ENCODE measurements at places on chromosomes 13 and 19.

- DNase-seq: no peak
Measured at GRCh38 chr19:18795540-18795939, 4.4 kb upstream of the COMP start.

GRCh38 chr19:41623360-41623759 is 3.5 kb downstream of the CEACAM4 start:
- DNase-seq: no peak

GRCh38 chr13:31063772-31064171 is 97.9 kb downstream of the HSPH1 start:
- DNase-seq: no peak

DNA sequence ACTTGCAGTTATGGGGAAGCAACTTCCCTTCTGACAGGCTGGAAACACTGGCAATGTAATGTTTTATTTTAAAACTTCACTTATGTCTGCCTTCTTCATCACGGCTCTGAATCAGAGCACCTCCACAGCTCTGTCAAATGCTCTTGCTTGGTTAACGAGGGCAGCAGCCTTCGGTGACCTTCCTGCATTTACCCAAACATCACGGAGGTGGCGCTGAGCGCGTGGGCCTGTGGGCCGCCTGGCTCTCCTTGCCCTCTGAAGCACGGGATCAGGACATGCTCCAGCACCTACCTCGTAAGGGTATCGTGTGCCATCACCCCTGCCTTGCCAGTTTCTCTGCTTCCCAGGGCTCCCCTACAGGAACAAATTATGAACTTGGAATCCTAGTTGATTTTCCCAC is 310.0 kb downstream of the TEX29 start:
- DNase-seq: no peak

- DNase-seq: peak; percentile 42
Measured at GRCh38 chr19:32977280-32977679, 5.2 kb downstream of the FAAP24 start.

DNA sequence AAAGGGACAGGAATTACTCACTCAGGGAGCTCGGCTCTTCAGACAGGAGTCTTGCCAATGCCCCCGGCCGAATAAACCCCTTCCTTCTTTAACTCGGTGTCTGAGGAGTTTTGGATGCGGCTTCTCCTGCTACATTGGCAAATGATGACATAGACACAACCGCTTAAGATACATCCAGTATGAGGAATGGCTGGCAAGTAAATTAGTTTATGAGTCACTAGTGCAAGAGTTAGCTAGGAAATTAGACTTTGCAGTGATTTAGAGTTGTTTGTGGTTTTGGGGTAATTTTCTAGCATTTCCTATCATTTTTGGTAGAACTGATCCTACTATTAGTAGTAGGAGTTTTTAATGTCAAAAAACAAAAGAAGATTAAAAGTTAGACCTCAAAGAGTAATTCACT is 166.2 kb downstream of the SLITRK1 start:
- no peak for DNase-seq

DNA sequence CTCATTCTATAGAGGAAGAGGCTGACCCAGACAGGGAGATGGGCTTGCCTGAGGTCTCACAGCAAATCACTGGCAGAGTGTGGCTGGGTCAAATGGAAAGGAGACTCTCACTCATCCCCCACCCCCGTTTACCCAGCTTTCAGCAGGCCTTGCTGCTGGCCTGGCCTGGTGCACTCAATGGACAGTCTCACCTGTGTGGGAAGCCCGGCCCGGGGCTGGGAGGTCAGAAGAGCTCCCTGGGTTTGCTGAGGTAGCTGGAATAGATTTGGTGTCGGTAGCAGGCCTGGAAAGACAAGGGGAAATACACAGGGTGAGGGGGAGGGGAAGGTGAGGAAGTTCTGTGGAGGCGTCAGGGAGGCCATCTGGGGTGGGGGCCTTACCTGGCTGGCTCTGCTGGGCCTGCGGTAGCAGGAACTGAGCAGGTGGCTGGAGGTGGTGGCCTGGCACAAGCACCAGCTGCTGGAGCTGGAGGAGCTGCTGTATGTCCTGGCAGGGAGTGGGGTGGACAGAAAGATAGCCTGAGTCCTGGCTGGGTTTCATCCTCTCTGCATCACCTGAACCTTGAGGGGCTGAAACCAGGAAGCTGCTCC is 23.5 kb downstream of the ZNF574 start:
- no peak for DNase-seq

- DNase-seq: no peak
Measured at GRCh38 chr19:38564981-38565690, 52.6 kb downstream of the MAP4K1 start.

DNA sequence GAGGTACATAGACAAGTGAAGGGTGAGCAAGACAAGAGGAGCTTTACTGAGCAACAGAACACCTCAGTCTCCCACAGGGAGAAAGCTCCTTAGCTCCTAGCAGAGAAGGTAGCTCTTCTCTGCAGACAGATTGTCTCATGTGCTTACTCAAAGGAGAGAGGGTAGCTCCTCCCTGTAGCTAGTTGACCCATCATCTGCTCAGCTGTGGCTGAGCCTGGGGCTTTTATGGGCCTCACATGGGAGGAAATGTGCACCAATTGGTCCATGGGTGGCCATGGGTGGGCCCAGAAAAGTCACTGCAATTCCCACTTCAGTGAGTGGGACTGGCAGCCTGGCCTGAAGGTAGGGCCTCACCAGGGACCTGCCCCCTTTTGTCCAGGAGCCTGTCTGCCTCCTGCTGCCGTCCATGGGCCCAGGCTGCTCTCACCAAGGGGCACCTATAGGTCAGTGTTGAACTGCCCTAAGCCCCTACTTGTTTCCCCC is 246.2 kb downstream of the GPC6 start:
- no peak for DNase-seq

- no peak for DNase-seq
Measured at GRCh38 chr19:27676334-27676733, 1536.6 kb downstream of the UQCRFS1 start.

- no peak for DNase-seq
Measured at GRCh38 chr19:6714749-6715555, 5.5 kb downstream of the C3 start.

DNA sequence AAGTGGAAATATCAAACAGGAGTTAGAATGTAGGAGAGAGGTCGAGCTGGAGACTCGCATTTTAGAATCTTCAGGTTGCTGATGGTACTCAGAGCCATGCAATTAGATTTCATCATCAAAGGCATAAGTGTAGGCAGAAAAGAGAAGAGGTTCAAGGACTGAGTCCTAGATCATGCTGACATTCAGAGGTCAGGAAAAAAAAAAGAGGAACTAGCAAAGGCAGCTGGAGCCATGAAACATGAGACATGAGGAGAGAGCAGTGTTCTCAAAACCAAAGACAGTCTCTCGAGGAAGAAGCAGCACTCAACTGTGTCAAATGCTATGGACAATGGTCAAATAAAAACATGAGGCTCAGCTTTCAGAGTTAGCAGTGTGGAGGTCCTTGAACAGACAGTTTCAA is 12.4 kb upstream of the TPP2 start:
- DNase-seq: no peak

GRCh38 chr19:4922530-4923275 is 13.4 kb downstream of the UHRF1 start:
- no peak for DNase-seq

- no peak for DNase-seq
Measured at GRCh38 chr19:14795078-14795721, 16.8 kb upstream of the ADGRE2 start.

- DNase-seq: no peak
Measured at GRCh38 chr19:32067685-32068084, 277.7 kb upstream of the ZNF507 start.

DNA sequence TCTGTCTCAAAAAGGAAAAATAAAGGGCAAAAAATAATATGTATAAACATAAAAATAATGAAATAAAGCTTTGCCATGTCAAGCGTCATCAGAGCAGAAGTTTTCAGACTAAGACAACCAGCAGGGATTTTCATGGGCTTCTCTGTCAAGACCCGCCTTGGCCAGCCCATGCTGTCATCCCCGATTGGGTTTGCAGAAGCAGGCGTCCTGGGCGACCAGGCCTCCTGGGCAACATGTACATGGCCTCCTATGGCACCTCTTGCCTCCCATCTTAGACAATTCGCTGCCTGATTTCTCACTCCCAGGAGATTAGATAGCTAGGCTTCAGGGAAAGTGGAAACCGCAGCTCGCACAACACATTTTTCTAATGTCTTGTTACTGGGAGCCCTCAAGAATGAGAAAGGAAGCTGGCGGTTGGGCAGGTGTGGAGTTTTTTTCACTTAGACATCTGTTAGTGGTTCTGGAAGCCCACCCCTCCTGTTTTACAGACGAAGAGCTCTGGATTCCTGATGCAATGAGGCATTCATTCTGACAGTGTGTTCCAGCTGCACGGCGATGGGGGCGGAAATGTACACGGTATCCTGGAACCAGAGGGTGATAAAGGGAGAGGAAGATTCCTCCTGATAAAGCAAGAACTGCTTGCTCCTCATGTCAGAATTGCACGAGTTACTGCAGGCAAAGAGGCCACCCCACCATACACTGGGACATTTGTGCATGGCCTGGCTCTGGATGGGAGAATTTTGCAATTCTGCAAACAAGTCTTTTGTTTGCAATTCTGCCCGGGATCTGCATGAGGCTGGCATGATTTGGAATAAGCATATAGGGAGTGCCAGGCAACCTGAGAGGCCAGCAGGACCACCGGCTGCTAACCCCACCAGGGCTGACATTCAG is 47.4 kb upstream of the KATNAL1 start:
- DNase-seq: no peak

DNA sequence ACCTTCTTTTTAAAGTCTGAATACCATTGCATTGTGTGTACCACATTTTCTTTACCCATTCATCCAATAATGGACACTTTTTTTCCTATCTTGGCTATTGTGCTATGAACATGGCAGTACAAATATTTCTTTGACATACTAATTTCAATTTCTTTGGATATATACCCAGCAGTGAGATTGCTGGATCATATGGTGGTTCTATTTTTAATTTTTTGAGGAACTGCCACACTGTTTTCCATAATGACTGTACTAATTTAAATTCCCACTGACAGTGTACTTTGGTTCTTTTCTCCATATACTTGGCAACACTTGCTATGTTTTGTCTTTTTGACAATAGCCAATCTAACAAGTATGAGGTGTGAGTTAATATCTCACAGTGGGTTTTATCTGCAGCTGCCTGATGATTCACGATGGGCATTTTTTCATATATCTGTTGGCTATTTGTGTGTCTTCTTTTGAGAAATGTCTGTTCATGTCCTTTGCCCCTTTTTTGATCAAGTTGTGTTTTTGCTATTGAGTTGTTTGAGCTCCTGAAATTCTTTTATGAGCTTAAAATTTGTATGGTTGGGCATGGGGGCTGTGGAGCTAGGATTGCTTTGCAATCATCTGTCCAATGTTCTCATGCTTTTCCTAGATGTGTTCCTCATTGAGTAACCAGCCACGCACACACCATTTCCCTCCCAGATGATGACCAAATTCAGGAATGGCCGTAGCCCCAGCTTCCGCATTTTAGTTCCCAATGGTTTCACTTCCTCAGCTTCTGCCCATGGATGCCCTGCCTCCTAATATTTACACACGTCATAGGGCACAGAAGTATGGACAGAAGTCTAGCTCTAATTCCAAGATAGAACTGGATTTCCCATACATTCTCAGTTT is 380.0 kb upstream of the SGCG start:
- DNase-seq: no peak

Data from NCI-H2029 treated with DMSO at 0.1 percent for 48 hours (cell line).